ENCODE measurements at places on chromosomes 3 and 15.

- DNase-seq = peak; percentile 45
Measured at GRCh38 chr3:179450901-179451264, 387 bp downstream of the GNB4 start.

DNA sequence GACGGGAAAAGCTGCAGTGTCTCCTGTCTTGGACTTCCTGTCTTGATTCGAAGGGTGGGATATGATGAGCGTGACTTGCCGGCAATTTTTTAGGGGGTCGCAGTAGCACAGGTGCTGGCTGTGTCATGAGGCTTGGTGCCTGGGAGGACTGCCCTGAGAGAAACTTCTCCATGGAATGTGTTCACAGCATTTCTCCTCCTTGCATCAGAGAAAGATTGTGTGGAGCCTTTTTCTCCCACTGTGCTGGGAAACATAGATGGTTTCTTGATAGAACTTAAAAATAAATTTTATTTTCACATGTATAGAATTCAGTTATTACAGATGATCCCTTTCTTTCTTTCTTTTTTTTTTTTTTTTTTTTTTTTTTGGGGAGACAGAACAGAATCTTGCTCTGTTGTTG is 121.4 kb downstream of the KLHL25 start:
- DNase-seq = no peak

DNA sequence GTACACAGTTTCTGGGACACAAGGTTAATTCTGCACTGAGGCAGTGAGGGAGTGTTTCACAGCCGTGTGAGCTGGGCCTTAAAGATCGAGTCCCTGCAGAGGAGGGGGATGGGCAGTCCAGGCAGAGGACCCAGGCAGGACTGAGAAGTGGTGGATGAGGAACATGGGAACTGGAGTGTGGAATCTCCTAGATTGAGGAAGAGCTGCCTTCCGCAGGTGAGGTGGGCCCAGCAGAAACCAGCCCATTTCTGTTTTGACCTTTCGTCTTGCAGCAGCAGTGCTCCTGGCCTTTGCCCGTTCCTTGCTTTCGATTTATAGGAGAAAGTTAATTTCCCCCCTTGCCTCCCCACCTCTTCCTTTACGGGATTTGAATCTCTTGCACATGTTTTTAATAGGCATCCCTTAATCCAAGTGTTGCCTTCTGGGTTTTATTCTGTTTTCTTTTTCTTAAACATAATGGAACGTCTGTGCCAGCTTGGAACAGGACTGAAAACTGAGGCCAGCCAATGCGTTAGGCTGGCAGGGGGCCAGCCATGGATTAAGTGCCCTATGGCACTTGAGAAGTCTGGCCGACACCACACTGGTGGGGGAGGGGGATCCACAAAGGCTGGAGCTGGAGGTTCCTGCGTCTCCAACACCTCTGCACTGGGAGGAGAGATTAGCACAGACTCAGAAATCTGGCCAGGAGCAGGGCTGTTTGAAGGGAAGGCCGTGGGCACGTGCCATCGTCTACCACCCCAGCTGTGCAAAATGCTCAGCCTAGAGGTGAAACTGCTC is 78.1 kb downstream of the AAGAB start:
- DNase-seq = peak; percentile 57

DNA sequence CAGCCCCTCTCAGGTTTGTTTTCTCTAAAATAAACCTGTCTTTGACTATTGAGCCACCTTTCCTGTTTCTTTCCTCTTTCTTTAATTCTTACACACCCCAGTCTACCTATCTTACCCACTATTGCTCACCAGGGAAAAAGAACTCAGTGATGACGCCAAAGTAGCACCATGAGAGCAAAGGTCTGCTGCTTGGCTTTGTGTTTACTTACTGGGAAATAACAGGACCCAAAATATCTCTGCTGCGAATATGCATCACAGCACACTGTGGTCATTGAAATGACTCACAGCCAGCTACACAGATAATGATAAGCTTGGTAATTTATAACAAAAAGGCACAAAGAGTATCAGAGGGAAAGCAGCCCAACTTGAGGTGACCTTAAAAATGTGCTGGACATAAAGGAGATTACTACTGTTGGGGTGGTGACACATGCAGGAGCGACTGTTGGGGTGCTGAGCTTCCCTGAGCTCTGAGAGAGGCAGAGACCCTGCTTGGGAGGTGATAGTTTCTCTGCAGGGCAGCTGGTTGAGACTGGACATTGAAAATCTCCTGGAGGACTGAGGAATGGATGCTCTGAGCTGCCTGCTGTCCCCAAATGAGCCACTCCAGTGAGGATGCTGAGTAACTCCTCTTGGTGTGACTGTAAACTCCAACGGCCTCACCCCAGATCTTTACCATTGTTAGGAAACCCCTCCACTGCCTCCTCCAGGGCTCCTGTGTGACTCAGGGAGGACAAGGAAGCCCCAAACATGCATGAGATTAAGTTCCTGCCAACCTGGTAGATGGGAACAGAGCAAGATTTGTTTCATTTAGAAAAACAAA is 14.5 kb downstream of the EFCAB12 start:
- no peak for DNase-seq

DNA sequence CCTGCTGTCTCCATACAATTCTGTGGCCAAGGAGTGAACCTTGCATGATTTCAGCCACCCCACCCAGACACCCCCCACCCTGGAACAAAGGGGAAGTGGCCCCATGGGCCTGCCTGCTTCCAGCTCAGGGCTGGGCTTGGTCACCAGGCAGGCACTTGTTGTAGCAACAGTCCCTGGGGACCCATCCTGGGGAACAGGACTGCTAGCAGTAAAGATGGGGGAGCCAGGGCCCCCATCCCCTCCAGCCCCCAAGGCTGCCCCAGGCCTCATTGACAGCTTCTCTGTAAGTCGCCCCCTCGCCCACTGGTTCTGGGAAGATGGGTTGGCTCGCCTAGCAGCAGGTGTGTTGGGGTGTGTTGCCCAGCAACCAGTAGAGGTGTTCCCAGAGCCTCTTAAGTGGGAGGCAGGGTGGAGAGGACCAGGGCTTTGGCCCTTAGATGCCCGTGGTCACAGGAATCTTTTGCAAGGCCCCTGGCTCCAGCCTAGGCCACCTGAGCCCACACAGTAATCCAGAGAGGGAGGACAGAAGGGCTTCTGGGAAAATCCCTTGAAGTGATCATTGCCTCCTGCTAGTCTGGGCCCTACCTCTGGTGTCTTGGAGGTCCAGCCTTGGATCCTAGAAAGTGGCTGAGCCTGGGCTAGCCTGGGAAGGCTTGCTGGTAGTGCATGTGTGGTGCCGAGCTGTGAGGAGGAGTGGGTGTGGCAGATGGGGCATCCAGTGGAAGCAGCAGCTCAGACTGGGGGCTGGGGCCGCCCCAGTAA is 48.9 kb downstream of the CYP11A1 start:
- DNase-seq = no peak

Measured in neural progenitor cell (in vitro differentiated cells).